ENCODE measurements at places on chromosomes 2 and 18.

DNA sequence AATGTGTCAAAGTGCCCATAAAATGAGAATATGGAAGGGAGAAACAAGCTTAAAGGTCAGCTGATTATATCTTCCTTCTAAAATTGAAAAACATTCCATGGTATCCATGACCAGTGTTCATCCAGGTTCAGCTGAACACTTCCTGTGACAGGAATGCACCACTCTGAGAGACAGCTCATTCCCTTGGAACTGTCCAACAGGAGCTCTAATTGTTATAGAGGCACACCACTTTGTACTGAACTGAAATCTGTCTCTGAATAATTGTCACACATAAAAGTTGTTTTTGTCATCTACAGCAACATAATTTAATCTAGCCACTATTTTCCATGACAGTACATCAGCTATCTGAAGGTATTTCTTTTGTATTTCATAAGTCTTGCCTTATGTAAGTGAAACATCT is 195.9 kb upstream of the ZNF804A start:
- DNase-seq: no peak

DNA sequence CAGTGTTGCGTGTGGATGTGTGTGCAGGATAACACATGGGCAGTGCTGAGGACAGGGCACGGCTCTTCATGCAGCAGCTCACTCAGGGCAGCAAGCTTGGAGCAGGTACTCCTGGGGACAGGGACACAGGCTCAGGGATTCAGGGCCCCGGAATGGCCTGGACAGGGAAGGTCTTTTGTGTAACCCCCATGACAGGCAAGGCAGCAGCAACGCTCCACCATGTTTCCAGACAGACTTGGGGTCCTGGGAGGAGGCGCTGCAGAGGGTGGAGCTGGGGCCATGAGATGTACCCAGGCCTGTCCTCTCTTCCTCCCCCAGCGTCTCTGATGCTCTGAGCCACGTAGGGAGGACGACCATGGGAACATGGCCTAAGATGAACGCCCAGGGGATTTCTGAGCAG is 58.3 kb downstream of the ADNP2 start:
- no peak for DNase-seq

DNA sequence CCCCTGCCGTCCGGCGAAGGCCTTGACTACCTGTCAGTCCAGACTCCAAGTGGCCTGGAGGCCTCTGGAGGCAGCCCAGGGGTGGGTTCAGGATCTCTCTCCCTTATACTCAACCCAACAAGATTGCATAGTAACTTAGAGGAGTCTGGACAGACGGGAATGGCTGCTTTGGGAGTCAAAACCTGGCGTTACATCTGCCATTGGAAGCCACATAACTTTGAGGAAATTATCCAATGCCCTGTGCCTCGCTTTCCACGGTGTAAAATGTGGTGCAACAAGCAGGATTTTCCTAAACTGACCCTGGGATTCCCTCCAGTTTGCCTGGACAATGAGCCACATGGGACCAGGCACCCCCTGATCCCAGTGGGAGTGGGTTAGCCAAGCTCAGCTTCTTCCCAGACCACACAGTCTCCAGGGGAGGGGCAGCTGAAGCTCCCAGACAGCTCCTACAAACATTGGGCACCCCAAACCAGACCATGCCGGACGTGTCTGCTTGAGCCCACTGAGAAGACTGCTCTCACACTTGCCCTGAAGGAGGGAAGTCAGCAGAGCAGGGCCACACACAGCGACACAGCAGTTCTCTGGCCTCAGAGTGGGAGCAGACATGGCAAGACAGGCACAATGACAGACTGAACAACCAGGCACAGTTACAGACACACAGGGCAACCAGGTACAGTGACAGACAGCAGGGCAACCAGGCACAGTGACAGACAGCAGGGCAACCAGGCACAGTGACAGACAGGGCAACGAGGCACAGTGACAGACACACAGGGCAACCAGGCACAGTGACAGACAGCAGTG is 65.6 kb upstream of the RAB6C start:
- DNase-seq: no peak

DNA sequence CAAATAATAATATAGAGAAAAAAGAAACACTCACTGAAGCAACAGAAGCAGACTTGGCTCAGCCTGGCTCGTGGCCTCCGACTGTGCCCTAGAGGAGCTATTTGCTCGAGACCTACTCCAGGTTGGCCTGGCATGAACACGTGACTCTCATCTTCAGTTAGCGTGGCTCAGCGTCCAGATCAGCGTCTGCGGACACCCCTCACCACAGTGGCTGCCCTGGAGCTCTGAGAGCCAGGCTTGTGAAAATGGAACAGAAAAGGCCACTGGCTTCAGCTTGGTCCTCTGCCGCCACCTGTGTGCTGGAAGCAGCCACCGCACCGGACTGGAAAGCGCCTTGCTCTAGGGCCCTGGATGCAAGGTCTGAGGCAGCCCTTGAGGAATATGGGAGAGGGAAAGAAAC is 1184.0 kb upstream of the GYPC start:
- no peak for DNase-seq

DNA sequence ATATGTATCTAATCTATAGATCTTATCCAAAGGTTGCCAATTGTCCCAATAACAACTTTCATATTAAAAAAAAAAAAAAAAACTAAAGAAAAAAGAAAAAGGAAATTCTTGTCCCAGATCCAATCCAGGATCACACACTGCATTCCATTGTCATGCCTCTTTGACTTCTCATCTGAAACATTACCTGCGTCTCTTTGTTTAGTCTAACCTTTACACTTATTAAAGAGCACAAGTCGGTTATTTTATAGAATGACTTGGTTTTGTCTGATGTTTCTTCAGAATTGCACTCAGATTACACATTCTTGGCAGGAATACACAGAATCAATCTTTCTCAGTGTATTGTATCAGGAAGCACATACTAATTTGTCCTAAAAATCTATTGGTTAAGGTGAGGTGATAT is 392.5 kb upstream of the KLHL29 start:
- DNase-seq: no peak

DNA sequence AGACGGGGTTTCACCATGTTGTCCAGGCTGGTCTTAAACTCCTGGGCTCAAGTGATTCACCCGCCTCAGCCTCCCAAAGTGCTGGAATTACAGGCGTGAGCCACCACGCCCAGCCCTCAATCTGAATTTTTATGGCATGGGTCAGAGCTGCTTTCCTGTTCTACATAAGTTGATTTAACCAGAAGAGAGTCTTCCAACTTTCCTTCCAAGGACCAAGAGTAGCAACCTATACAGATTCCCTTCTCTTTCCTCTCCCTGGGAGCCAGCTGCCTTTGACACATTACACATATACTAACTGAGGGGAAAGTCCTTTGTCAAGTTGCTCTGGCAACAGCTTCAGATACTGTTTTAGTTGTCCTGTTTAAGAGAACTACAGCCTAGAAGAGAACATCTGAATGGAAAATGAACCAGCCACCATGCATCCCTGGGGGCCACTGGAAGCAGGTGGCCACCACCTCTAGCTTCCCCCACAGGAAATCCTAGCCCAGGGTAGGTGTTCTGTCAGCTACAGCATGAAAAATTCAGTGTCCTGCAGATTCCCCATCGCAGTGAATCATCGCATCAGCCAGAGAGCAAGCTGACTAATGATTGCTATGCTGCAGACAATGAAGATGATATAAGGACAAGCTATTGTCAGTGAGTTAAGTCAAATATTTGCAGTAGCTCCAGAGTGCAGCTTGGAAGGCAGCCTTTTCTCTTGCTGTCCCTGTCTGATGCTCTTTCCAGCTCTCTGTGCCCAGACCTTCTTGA is 62.9 kb downstream of the POMC start:
- no peak for DNase-seq

DNA sequence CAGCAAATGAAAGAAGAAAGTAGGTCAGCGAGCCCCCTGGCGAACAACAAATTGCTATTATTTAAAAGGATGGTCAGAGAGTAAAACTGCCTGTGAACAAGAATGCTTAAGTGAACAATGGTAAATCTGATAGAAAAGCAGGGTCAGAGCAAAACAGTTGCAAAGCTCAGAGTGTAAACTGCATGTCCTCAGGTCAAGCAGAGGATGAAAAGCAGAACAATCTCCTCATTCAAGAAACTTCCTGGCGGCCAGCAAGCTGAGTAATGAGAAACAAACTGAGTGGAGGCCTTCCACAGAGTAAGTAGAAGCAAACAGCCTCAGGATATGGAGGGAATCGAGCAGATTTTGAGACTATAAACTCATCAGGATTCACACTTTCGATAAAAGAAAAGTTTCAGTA is 117.9 kb downstream of the PPP1R1C start:
- no peak for DNase-seq

GRCh38 chr2:74530239-74531187 is 780 bp downstream of the HTRA2 start:
- DNase-seq: no peak

DNA sequence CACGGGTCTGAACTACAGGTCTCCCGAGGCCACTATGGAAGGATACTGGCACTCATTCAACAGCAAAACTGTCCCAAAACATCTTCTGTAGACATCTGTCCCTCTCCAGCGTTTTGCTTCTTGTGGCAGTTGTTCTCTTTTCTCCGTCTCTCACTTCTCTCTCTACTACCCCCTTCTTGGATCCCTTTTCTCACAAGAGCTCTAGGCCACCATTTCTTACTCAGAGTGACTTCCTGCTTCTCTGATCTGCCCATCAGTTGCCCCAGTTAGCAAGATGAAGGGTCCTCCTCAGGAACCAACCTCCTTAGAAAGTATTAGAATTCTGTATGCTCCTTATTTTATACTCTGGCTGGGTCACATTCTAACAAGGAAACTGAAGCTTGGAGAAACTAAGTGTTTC is 32.6 kb downstream of the BCL2 start:
- no peak for DNase-seq

DNA sequence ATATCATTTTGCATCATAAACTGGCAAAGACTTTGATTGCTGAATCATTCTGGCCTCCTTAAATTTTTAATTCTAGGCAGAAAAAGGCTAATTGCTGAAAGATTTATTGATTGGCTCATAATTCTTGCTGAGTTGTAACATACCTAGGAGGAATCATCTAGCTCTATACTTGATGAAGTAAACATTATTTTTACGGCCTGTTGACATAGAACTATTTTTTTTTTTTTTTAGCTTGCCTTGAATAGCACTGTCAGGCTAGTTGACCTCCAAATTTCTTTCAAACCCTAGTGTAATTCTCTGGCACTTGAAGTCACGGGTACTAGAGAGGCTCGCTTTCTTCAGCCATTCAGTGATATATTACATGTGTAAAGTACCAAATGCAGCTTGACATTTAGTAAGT is 2.8 kb downstream of the SERPINB12 start:
- DNase-seq: no peak

DNA sequence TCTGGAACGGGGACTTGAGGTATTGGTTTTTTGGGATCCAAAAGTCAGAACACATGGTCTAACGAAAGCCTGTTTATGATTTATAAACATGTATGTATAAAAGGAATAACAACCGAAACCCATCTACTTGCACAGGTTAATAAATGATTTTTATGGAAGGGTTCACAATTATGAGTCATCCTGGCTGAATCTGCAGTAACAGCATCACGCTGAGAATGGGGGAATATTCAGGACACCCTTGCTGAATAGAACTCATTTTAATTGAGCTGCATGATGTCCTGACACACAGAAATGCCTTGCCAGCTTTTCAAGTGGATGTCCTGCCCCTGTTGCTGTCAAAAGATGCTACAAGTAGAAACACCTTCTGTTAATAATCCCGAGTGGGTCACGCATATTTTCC is 54.7 kb upstream of the TGFA start:
- no peak for DNase-seq

DNA sequence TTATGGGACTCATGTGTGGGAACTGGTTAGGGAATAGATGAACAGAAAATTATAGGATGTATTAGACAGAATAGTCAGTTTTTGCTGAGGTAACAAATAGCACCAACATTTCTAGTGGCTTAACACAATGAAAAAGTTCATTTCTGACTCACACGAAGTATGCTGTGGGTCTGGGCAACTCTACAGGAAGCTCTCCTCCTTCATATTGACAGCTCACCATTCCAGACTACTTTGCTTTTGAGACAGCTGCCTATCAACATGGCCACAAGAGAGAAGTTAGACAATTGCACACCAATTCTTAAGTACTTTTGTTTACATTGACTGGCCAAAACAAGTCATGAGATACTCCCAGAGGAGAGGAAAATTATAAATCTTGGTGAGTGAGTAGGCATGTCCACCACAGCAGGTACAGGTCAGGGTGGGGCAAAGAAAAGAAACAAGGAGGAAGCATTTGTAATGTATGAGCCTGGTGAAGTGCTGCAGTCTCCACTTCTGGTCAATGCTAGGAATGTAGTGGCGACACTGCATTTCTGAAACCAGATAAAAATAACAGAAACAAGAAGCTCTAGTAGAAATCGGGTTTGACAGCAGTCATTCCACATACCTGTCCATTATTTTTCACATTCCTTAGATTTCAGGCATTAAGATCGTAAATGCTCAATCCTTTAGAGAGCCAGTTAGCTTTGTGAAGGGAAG is 141.6 kb downstream of the ICOS start:
- DNase-seq: no peak

DNA sequence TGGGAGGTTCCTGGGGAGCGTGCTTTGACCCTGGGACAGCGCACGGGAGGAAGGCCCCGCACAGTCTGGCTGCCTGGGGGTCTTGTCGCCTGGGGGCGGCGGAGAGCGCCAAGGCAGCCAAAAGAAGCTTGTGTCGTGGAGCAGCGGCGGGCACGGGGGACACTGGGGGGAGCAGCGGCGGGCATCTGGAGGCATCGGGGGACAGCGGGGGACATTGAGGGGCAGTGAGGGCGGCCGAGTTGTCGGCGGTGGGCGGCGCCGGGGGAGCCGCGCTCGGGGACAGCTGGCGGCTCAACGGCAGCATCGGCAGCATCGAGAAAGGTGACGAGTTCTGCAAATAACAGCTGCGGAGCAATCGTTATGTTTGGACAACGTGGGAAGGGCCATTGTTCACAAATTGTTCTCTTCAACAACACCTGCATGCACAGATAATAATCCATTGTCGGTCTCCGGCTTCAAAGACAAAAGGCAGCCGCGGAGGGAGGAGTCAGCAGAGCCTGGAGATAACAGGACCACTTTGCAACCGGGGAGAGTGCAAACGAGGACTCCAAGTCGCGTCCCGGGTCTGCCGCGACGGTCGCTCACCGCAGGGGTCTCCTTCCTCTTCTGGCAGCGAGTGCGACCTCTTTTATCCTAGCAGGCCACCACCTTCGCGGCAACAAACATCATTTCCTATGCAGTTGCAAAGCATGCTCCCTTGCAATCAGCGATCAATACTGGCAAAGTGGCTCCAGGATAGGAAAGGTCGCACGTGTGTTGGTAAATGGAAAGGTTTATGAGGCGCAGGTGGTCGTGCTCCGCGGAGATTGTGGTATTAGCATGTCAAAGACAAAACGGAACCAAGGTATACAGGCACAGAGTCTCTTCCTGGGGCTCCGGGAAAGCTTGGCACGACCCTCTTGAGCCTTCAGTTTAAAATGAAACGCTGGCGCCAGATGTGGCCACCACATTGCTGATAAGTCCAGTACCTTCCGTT is 132.3 kb upstream of the DLX2 start:
- no peak for DNase-seq

DNA sequence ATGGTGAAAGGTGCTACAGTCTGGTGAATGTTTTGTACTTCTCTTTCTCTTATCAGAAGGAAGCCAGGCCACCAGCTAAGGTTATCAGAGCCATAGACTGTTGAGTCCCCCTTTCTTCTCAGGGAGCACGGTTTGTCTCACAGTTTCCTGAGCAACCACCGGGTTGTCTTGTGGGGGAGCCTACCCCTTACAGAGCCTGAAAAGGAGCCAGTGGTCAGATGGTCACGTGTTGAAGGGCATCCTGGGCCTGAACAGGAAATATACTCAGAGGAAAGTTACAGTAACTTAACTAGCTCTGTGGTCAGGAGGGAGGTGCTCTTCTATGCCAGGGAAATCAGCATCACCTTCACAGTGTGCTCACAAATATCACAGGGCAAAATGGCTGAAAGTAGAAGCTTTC is 11.6 kb downstream of the CD28 start:
- no peak for DNase-seq
